ENCODE measurements at places on chromosomes 1 and 21.

GRCh38 chr1:20913242-20913641 is 126.1 kb upstream of the HP1BP3 start:
- no peak for DNase-seq

DNA sequence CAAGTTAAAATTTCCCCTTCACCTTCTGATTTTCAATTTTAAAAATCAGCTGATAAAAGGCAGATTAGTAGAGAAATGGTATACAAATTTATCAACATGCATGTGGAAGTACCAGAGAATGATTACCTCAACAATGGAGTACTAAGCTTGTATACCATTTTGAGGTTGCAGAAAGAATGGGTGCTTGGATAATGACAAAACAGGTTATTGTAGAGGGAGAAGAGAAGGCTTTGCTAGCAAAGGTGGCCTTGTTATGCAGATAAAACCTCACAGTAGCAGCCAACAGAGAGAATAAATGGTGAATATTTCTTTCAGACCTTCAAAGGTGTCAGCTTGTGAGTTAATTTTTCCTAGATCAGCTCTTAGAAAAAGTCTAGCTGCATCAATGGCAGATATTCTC is 1174.9 kb upstream of the ADGRL4 start:
- no peak for DNase-seq

- no peak for DNase-seq
Measured at GRCh38 chr1:68916221-68916902, 419.5 kb upstream of the DEPDC1 start.

DNA sequence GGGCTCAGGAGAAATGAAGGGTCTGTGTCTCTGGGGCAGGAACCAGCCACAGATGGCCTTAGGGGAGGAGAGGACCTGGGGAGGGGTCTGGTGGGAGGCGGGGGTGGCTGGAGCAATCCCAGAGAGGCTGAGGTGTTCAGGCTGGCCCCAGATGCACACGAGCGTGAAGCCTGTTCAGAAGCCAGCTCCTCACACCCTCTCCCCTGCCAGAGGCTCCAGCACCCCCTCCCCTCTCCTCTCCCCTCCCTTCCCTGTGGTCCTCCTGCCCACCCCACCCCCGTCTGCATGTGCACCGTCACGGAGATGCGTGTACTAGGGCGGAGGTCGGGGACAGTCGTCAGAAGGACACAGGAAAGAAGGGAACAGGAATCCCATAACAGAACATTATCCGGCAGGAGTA is 115.0 kb upstream of the COL6A1 start:
- no peak for DNase-seq

DNA sequence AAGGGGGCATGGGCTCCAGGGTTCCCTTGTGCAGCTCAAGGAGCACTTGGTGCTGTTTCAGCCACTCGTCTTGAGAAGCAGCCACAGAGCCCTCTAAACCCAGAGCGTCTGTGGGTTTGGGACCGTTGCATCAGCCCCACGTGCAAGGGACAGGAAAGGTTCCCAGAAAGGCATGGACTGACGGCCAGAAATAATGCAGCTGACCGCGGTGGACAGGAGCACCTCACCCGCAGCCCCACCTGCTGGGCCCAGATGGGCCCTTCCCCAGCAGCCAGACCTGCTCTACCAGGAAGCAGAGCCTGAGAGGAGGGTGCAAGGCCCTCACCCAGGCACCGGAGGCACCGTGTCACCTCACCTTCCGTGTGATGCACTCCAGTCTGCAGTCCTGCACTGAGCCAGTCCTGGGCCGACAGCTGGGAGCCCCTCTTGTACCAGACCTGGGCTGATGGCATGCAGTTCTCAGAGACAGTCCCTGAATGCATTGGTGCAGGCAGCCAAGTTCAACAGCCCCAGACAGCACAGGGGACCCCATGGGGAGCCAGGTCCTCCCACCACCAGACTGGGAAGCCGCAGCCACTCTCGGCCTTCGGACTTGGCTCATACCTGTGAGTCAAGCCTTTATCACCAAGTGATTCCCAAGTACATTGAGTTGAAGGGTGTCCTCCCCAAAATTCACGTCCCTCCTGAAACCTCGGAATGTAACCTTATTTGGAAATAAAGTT is 4.8 kb upstream of the TFF3 start:
- no peak for DNase-seq

GRCh38 chr1:32480761-32481160 is 15.9 kb downstream of the ZBTB8B start:
- DNase-seq: no peak

DNA sequence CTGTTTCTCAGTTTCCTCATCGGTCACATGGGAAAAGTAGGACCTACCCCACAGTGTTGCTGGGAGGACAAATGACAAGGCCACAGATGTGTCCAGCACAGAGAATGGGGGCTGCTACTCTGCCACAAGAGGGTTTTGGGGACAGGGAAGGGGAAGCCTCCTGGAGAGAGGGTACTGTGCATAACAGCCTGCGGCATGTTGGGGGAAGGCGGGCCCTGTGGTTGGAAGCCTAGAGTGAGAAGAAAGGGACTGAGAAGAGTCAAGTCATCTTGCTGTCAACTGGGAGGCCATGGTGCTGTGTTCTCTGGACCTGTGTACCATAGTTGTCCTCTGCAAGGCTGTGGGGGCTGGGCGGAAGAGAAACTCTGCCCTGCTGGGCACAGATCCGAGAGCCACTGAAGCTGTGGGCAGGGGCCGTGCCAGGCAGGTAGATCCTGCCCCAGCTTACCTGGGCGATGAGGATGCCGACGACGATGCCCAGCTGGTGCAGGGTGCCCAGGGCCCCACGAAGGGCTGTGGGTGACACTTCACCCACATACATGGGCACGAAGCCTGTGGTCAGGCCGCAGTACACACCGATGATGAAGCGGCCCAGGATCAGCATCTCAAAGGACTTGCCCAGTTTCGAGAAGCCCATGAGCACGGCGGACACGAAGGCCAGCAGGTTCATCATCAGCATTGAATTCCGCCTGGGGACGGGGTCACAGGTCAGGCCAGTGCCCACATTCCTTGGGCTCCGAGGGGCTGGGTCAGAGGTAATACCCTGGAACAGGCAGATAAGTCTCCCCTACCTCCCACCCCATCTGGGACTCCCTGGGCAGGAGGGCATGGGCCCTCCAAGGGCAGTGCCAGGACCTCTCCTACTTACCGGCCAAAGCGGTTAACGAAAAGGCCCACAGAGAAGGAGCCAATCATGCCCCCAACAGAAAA is 28.2 kb downstream of the SLC2A1 start:
- no peak for DNase-seq
